T-helper 2 cell (primary cell): ENCODE measurements at places on chromosomes 13 and 19.

GRCh38 chr13:109454167-109454917 is 332.0 kb downstream of the IRS2 start:
- no peak for DNase-seq

GRCh38 chr13:79966493-79966895 is 374.4 kb downstream of the SPRY2 start:
- DNase-seq: no peak

GRCh38 chr13:74158028-74158427 is 23.8 kb upstream of the KLF12 start:
- DNase-seq: no peak

GRCh38 chr13:48043789-48044503 is 6.4 kb downstream of the NUDT15 start:
- DNase-seq: no peak

- DNase-seq: no peak
Observed at GRCh38 chr13:114111577-114111976, 20.8 kb downstream of the RASA3 start.

DNA sequence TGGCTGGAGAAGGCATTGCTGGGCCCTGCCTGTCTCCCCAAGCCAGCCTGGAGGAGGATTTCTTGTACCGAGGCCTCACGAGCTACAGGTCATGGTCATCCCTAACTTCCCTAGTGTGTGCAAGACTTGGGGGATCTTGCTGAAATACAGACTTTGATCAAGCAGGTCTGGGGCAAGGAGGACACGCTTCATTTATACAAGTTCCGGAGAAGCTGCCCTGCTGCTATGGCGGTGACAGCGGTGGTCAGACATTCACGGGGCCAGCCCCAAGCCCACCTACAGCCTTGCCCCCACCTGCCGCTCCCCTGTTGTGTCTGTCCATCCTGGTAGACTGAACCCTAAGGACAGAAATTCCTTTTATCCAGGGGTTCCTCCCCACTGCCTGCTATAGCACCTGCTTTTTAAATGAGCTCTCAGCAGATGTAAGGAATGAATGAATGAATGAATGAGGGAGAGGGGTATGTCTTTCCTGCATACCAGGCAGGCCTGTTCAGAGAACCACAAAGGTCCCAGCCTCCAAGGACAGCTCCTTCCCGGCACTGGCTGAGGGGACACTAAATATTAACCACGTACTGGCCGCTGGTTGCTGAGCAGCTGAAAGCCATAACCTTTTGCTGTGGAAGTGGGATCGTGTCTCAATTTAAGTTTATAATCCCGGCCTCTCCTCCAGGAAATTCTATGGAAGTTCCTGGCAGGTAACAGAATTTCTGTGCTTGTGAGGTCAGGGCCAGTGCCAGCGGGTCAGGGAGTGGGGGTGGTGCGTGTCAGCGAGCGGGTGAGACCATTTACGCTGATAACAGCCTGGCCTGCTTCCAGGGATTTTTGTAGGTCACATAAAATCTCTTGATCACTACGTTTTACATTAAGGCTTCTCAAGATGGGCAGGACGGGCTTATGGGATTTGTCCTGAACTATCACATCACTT is 27.1 kb downstream of the TSSK6 start:
- DNase-seq: no peak

GRCh38 chr13:44464471-44464870 is 90.8 kb downstream of the SERP2 start:
- no peak for DNase-seq

- DNase-seq: peak; percentile 87
Observed at GRCh38 chr13:108342369-108343289, 73.1 kb downstream of the TNFSF13B start.

GRCh38 chr13:33575378-33575777 is 242.6 kb upstream of the RFC3 start:
- no peak for DNase-seq

- no peak for DNase-seq
Observed at GRCh38 chr19:52679598-52679997, 41.4 kb upstream of the ZNF83 start.

- DNase-seq: peak; percentile 69
Observed at GRCh38 chr13:52809310-52809769, 39.1 kb downstream of the PCDH8 start.

GRCh38 chr19:21912654-21913053 is 76.7 kb upstream of the ZNF43 start:
- DNase-seq: no peak

DNA sequence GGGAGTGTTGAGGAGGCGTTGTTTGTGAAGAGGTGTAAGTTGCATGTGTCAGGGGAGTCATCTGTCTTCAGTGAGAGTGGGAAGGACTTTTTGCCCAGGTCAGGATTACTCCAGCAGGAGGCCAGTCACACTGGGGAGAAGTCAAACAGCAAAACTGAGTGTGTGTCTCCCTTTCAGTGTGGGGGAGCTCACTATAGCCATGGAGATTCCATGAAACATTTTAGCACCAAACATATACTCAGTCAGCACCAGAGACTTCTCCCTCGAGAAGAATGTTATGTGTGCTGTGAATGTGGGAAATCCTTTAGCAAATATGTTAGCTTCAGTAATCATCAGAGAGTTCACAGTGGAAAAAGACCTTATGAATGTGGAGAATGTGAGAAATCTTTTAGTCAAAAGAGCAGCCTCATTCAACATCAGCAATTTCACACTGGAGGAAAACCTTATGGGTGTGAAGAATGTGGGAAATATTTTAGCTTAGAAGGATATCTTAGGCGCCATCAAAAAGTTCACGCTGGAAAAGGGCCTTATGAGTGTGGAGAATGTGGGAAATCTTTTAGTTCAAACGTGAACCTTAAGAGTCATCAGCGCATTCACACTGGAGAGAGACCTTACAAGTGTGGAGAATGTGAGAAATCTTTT is 8.4 kb upstream of the ZNF587 start:
- no peak for DNase-seq

- no peak for DNase-seq
Observed at GRCh38 chr19:50252887-50253268, 49.5 kb downstream of the MYH14 start.

- no peak for DNase-seq
Observed at GRCh38 chr19:6056282-6056741, 54.0 kb downstream of the RFX2 start.

DNA sequence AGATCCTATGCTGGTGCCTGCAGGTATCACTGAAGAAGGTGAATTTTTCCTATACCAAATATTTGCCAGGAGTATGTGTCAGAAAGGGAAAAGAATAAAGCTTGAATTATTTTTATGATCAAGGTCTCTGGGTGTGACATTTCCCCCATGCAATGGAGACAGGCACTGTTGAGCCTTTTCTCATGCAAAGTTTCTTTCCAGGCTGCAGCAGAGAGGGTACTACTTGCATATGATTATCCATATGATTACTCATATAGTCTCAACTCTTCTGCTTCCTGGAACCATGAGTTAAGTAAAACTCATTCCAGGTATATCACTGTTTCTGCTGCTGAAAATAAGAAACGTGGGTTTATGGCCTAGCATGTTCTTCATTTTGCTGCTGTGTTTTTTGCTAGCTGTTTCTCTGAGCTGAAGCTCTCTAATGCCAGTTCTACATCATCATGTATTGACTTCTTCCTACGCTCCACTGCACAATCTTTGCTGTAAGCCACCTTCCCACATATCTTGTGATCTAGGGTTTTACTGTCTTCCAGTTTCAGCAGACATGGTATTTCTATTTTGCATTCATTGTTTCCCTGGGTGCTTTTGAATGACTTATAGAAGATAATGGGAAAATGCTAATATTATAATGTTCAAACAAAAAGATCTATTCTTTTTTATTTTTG is 278.7 kb upstream of the GPC6 start:
- no peak for DNase-seq

- DNase-seq: peak; percentile 35
Observed at GRCh38 chr19:40217934-40218890, at the start of gene TTC9B. TSS of gene TTC9B (minus strand) at chr19:40218384. CDS start at chr19:40218381, 3 bp downstream.

DNA sequence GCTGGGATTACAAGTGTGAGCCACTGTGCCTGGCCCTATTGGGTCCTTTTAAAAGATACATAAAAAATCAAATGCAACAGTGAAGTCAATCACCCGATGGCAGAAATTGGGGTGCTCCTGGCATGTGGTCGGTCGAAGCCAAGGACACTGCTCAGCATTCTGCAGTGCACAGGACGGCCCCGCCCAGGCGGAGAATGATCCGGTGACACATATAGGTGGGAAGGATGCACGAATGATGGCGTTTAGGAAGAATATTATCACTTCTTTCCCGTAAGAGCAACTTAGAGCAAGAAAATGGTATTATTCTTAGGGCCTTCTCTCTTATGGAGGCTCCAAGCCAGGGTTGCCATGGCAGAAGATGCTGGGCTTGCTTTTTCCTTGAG is 3.2 kb upstream of the GP6 start:
- DNase-seq: no peak
